ENCODE measurements at places on chromosomes 2 and 18. TPM values are rescaled to one million over a fixed set of nuclear protein-coding genes. Genes with fewer than 3 reads are reported as not detected.

DNA sequence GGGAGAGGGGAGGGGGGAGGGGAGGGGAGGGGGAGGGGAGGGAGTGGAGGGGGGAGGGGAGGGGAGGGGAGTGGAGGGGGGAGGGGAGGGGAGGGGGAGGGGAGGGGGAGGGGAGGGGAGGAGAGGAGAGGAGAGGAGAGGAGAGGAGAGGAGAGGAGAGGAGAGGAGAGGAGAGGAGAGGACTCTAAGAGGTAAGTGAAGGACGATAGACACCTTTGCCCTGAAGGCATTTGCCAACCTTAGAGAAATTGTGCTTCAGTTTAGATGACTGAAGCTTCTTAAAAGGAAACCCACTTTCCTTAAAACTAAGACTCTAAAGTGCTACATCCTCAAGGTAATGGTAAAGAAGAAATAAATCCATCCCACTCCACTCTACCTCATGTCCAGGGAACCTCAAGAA lies 19.2 kb downstream of the GPR75 start:
- DNase-seq = no peak

- DNase-seq = no peak
Observed at GRCh38 chr18:59765343-59765742, 68.1 kb upstream of the CCBE1 start.

The GPAT2 gene
- not detected for total RNA-seq

DNA sequence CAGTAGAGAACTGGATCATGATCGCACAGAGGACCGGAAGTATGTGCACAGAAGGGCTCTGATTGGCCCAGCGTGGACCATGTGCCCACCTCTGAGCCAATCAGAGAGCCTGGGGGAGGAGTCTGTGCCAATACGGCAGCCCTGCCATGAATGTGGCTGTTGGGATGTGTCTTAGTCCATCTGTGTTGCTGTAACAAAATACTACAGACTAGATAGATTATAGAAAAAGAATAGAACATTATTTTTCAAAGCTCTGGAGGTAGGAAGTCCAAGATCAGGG lies 132.0 kb downstream of the NDUFA10 start:
- no peak for DNase-seq

DNA sequence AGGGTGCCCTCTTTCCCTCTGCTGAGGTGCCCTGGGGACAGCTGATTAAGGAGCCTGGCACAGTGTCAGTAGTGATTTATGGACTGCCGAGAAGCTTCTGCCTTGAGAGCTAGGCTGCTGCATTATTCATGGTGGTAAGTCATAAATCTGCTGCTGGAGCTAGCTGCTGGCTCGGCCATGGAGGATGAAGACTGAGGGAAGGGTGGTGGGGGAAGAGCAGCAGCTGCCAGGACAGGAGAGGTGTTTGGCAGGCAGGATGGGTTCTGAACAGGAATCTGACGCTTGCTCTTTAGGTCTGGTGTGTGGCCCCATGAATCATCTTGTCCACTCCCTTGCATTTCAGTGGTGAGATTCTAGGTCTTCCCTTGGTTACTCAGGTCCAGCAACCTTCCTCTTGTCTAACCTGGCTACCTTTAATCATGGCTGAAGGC lies 296.3 kb downstream of the DYSF start:
- DNase-seq = no peak

GRCh38 chr2:24558781-24559472 lies 67.9 kb downstream of the NCOA1 start:
- no peak for DNase-seq

The TRABD2A gene
- 2.6 TPM for total RNA-seq

- DNase-seq = no peak
Observed at GRCh38 chr2:102224824-102225739, 38.3 kb downstream of the IL1RL2 start.

DNA sequence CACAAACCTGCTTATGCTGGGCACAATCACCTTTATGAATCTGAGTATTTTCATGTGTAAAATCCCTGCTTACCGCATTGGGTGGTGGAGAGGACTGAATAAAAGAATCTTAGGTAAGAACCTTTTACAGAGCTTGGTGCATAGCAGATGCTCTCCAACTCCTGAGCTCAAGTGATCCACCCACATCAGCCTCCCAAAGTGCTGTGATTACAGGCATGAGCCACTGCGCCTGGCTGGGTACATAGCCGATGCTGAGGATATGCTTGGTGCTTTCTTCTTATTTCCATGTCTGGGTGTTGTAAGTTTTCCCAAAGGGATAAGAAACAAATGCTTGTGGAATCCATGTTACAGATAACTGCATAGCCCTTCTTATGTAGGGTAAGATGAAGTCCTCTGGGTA lies 244.3 kb upstream of the PXDN start:
- DNase-seq = no peak

The MAPRE3 gene
- 4.0 TPM for total RNA-seq

The FEV gene
- total RNA-seq = not detected

The CERKL gene
- not detected for total RNA-seq

DNA sequence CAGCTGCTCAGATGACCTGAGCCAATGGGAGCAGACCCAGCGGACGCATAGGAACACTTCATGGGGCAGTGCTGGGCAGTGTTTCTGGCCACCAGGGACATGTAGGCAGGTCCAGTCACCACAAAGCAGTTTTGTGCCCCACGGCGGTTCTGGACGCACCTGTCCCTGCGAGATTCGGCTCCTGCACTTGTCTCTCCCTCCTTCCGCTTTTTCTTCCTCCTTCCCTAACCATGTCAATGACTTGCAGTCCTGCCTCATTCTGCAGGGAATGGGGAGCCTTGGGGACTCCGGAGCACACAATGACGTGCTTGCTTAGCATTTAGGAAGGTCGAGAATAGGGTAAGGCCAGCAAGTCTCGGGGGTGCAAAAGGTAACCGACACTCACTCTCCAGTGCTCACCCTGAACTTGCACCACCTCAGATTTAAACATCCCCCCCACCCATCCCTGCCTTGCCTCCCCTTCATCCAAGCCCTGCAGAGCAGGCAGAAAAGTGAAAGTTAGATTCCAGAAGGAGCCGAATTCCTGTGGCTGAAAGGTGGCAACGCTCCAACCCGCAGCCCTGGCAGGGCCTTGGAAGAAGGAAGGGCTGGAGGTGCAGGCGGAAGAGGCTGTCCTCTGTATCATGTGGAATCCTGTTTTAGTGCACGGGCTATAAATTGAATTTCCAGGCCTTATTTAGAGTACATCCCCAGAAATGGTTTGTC lies 40.5 kb upstream of the ATG16L1 start:
- DNase-seq = peak; percentile 18

DNA sequence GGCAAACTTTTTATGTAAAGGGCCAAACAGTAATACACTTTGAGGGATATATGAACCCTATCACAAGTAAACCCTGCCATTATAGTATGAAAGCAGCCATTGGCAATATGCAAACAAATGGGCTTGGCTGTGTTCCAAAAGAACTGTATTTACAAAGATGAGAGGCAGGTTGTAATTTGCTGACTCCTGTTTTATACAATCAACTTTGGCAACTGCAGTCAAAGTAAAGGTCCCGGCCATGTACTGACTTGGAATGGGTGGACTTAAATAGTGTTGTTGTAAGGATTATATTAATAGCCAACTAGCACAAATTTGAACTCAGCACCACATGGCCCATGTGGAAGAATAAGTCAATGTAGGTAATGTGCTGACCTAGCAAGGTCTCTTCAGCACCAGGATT lies 223.4 kb downstream of the WDPCP start:
- DNase-seq = no peak

GRCh38 chr18:36078751-36079529 lies 11.6 kb upstream of the RPRD1A start:
- no peak for DNase-seq
